MM.1S (cell line): ENCODE measurements at places on chromosomes 7 and 10.

DNA sequence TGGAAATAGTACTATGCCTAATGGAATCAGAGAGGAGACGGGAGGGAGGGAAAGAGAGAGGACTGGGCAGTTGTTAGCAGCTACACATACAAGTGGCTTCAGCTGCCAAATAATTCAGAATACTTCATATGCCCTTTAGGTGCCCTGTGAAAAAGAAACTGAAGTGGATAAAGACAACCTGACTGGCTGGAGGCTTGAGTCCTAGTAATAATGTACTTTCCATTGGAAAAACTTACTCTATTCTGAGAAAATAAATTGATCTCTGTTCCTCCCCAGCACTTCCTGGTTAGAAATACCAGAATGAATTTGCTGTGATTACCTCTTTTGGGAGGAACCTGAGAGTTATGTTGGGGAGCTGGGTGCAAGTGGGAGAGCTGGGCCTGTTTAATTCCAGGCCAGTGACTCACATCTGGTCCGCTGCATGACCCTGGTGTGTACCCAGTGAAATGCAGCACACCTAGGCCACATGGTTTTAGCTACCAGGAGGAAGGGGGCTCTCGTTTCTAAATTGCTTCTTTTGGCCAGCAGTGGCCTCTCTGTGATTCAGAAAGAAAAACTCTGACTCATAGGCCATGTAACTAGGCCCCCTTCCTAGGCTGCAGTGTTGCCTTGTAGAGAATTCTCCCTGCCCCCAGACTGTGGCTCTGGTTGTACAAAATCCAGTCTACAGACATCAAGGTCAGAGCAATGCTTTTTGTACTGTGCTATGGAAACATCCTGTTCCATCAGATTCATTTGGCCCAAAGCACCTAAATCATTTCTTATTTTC is 6.5 kb downstream of the AGFG2 start:
- DNase-seq = no peak
- H3K36me3 ChIP-seq = no peaks in the 10 kb centered on the region
- no peak overlapping the region for H3K27ac ChIP-seq
- H3K4me3 ChIP-seq = no peak overlapping the region
- no peaks in the 10 kb centered on the region for H3K27me3 ChIP-seq

- no peak for DNase-seq
- no peaks in the 10 kb centered on the region for H3K4me1 ChIP-seq
- no peak overlapping the region for H3K4me3 ChIP-seq
These were observed 417.5 kb downstream of the DPP6 start for GRCh38 chr7:154469652-154470051.

DNA sequence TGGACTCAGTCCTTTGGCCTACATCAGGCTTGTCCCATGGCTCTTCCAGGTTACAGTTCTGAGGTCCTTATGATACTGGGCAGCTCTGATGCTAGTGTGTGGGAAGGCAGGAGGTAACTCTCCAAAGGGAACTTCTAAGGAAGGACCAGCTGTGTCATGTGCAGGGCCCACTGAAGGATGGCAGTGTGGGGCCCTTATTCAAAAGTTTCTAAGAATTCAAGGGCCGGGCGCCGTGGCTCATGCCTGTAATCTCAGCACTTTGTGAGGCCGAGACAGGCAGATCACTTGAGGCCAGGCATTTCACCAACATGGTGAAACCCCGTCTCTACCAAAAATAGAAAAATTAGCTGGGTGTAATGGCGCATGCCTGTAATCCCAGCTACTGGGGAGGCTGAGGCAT is 254.2 kb upstream of the HABP2 start:
- no peaks in the 10 kb centered on the region for H3K36me3 ChIP-seq
- H3K4me3 ChIP-seq = no peak overlapping the region
- H3K4me1 ChIP-seq = no peaks in the 10 kb centered on the region

DNA sequence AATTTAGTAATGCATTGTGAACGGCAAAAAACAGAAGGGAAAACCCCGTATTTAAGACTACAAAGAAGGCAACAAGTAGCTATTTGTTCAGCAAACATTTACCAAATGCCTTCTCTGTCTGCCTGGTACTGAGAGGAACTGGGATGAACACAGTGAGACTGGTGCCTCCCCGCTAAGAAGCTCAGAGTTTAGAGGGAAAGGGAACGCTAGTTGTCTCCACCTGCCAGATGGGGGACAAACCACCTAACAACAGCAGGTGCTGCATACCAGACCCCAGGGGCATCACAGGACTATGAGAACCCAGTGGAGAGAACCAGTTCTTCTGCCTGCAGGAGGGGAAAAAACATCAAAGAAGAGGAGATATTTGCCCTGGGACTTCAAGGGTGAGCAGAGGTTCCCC is 147.1 kb downstream of the SLC25A13 start:
- no peaks in the 10 kb centered on the region for H3K27me3 ChIP-seq
- no peak overlapping the region for H3K4me3 ChIP-seq
- H3K36me3 ChIP-seq = no peaks in the 10 kb centered on the region
- H3K27ac ChIP-seq = no peak overlapping the region
- H3K4me1 ChIP-seq = no peaks in the 10 kb centered on the region
- no peak for DNase-seq

DNA sequence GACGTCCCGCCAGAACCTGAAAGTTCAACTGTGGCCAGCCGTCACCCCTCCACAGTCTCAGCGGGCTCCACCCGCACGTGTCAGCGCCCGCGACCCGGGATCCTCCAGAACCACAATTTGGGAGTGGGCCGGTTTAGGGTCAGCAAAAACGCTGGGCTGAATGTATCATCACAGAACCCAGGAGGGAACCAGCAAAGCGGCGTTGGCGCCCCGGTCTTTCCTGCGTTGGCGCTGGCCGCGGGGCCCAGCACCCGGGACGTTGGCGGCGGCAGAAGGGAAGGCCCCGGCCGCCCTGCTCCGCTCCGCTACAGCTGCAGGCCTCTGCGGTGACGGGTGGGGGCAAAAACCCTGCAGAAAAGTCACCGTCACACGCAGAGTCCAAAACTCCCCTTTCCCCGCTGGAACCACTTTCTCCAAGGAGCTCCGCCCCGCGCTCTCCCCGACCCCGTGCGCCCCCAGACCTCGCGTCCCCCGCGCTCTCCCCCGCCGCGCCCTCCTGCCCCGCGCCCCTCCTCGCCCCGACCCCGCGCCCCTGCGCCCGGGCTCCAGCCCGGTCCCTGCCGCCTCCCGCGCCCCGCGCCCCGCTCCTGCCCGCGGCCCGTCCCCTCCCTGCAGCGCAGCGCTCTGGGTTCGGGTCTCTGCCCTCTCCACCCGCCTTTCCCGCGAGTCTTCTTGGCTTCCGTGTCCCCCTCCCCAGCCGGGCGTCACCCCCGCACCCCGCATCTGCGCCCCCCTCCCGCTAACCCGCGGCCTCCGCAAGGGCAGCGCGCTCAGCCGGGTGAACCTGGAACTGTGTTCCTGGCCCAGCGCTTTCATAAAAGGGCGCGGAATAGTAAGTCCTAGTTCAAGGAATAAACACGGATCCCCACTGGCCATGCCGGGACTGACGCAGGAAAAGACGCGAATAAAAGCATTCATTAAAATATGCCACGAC is 24.0 kb upstream of the RNF32 start:
- no peak overlapping the region for H3K4me3 ChIP-seq
- no peak for DNase-seq
- no peak overlapping the region for H3K27ac ChIP-seq
- no peaks in the 10 kb centered on the region for H3K4me1 ChIP-seq
- H3K36me3 ChIP-seq = no peaks in the 10 kb centered on the region

- H3K4me1 ChIP-seq = no peaks in the 10 kb centered on the region
- no peak overlapping the region for H3K4me3 ChIP-seq
- no peaks in the 10 kb centered on the region for H3K36me3 ChIP-seq
- DNase-seq = no peak
- H3K27ac ChIP-seq = no peak overlapping the region
- H3K27me3 ChIP-seq = no peaks in the 10 kb centered on the region
These were observed 20.9 kb downstream of the FOXK1 start for GRCh38 chr7:4702961-4703512.

GRCh38 chr7:46679671-46680070 is 758.6 kb upstream of the IGFBP3 start:
- no peak for DNase-seq
- no peak overlapping the region for H3K4me3 ChIP-seq
- no peaks in the 10 kb centered on the region for H3K27me3 ChIP-seq
- peaks cover 20% of the 10 kb centered on the region for H3K4me1 ChIP-seq
- peak overlapping the region; percentile 60; the same call in 1 of the 2 replicates for H3K27ac ChIP-seq

- no peak for DNase-seq
- no peak overlapping the region for H3K27ac ChIP-seq
- peaks cover 13% of the 10 kb centered on the region for H3K27me3 ChIP-seq
- H3K36me3 ChIP-seq = no peaks in the 10 kb centered on the region
- H3K4me3 ChIP-seq = peak overlapping the region; percentile 40
These were observed 992 bp upstream of the RBM20 start for GRCh38 chr10:110643035-110643652.

DNA sequence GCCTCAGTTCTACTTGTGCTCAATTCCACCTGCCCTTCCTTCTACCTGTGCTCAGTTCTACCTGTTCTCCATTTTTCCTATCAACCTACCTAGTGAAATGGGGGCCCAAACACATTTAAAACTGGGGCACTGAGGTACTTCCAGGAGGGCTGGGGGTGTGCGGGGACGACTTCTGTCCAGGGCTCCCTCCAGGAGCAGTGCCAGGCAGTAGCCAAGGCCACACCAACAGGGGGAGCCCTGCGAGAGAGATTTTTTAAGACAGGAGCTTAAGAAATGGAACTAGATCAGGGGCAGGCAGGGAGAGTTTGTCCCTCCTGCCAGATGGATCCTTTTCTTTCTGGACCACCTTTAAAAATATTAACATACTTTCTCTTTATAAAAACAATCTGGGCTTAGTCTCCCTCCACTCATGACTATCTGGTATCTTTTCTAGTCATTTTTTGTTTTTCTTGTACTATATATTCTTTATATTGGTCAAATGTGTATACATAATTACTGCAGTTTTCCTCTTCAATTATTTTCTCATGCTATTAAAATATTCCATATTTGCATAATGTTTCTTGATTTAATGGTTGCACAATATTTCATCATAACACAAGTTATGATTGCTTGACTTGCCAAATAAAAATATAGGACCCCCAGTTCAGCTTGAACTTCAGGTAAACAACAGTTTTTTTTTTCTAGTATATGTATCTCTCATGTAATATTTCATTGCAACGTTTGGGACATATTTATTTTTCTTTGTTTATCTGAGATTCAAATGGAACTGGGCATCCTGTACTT is 47.3 kb upstream of the INSYN2A start:
- DNase-seq = peak; percentile 7
- H3K27me3 ChIP-seq = no peaks in the 10 kb centered on the region

- no peak for DNase-seq
- no peaks in the 10 kb centered on the region for H3K36me3 ChIP-seq
- no peak overlapping the region for H3K4me3 ChIP-seq
- H3K27ac ChIP-seq = no peak overlapping the region
These were observed 62.6 kb upstream of the SEMA3C start for GRCh38 chr7:80981405-80981804.

DNA sequence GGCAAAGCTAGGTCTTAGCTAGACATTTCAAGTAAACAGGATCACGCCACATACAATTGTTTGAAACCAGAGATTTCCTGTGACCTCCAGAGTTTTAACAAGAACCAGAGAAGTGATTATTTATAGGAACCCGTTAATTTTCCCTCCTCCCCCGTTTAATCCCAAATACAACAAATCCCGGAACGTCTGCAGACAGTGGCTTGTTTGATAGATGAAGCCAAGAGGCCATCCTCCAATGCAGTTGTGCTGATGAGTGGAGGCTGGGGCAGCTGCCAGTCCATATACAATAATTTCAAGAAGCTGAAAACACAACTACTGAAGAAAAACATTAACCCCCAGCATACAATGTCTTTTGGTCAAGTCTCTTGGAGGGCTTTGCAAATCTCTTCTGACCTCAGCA is 971.6 kb upstream of the ZNF722 start:
- no peak overlapping the region for H3K27ac ChIP-seq
- H3K27me3 ChIP-seq = no peaks in the 10 kb centered on the region
- H3K4me3 ChIP-seq = no peak overlapping the region
- no peaks in the 10 kb centered on the region for H3K4me1 ChIP-seq
- H3K36me3 ChIP-seq = no peaks in the 10 kb centered on the region

GRCh38 chr7:97016381-97017191 is 8.0 kb downstream of the DLX5 start:
- DNase-seq = no peak
- H3K27me3 ChIP-seq = peaks cover 36% of the 10 kb centered on the region
- H3K4me3 ChIP-seq = no peak overlapping the region

DNA sequence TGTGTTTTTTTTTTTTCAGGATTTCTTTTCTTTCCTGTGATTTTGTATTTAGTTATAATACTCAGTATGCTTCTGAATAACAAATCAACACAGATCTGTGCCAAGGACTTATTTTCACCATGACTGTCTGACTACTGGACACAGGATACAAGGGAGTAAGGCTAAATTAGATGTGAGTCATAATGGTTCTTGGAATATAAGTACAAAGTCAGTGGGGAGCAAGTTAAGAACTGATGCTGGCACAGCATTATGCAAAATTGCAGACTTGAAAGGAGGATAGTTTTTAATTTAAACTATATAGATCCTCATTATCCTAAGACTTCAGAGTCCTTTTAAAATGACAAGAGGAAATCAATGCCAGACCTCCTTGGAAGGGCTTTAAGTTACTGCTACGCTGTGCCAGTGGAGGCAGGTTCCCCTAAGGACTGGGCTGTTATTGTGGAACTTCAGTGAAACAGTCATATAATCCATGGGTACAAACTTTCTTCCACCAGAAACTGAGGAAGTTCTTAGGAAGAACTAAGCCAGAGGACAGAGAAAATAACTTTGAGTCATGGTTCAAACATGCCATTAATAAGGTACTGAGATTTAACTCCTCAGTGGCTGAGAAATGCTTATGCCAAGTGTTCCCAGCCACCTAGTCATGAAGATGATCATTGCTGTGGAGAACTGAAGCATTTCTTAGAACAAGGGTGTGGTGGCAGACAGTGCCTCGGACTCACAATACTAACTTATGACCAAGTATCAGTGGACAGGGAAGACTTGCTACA is 531.2 kb downstream of the HTR7 start:
- H3K36me3 ChIP-seq = no peaks in the 10 kb centered on the region
- no peak overlapping the region for H3K4me3 ChIP-seq
- no peaks in the 10 kb centered on the region for H3K27me3 ChIP-seq
- no peak for DNase-seq
- no peak overlapping the region for H3K27ac ChIP-seq
- H3K4me1 ChIP-seq = no peaks in the 10 kb centered on the region

GRCh38 chr7:77796960-77797359 is 1.3 kb downstream of the TMEM60 start:
- DNase-seq = no peak
- peak overlapping the region; percentile 95 for H3K4me3 ChIP-seq
- no peaks in the 10 kb centered on the region for H3K36me3 ChIP-seq
- H3K27me3 ChIP-seq = no peaks in the 10 kb centered on the region
- peaks cover 19% of the 10 kb centered on the region for H3K4me1 ChIP-seq
- no peak overlapping the region for H3K27ac ChIP-seq

GRCh38 chr10:47022311-47023131 is 111.3 kb downstream of the PTPN20 start:
- no peaks in the 10 kb centered on the region for H3K4me1 ChIP-seq
- DNase-seq = no peak
- no peaks in the 10 kb centered on the region for H3K36me3 ChIP-seq
- H3K4me3 ChIP-seq = no peak overlapping the region
